Stimulated activated CD4-positive, alpha-beta T cell treated with anti-CD3 and anti-CD28 coated beads, TNF-alpha, amount 100 ng/mL, for 4 hours (primary cell): ENCODE measurements at places on chromosomes 12 and 14.

DNA sequence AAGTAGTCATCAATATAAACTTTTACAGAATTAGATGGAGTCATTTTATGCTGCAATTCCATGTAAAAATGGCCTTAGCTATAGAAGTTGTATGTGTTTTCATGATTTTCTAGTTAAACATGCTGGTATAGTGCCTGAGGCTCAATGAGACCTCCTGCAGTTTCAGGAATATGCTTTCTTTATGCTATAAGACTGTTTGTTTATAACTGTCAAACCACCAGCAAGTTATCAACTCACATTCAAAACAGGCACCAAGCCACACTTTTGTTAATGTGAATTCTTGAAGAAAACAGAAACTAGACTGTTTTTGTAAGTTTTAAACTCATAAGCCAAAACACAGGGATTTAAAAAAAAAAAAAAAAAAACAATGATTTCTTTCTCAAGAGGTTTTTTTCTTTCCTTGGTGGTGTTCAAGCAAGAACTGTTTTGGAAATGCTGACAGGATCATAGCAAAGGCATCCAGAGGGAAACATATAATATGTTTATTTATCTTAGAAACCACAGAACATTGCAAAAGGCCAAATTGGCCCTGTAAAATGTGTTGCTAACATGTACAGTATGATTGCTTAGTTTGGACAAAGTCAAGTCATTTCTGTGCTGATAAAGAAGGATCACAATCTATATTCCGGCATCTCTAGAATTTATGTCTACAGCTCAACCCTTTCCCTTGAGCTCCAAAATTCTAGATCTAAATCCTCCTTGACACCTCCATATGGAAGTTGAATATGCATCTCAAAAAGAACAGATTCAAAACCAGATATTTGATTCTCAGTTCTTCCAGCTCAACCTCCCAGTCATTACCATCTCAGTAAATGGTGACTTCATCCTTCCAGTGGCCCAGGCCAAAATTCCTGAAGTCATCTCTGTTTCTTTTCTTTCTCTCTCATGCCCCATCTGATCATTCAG is 29.0 kb upstream of the LUM start:
- no peak for DNase-seq

GRCh38 chr12:124684971-124685688 is 117.7 kb upstream of the NCOR2 start:
- no peak for DNase-seq

GRCh38 chr12:108696111-108696995 is 35.0 kb downstream of the CORO1C start:
- no peak for DNase-seq

- no peak for DNase-seq
Measured at GRCh38 chr12:70078161-70078560, 165.1 kb upstream of the CNOT2 start.

DNA sequence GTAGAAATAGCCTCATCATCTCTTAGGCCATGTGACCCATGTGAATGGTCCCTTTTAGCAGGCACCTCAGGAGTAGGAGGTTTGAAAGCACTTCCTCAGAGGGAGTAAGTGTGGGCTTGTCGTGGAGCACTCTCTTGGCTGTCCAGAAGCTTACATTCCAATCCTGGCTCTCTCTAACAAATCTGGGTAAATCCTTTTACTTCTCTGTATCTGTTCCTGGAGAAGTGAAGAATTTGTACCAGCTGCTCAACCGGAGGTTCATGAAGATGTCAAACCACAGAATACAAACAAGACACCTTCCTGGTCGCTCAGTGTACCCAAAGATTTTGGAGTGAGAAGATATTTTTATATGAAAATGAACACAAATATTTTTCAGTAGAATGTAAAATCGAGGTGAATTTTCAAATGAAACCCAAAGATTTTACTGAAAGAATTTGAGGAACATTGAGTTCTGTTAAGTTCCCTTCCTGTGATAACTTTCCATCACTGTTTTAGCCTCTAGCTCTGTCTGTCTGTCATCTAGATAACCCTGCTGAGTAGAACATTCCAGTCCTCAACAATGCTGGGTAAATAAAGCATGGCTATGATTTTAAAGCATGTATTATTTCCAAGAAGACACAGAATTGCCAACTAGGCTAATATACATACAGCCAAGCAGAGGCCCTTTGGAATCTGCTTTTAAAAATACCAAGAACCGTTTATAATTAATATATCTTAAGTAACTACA is 263.9 kb upstream of the RGS6 start:
- DNase-seq = no peak

DNA sequence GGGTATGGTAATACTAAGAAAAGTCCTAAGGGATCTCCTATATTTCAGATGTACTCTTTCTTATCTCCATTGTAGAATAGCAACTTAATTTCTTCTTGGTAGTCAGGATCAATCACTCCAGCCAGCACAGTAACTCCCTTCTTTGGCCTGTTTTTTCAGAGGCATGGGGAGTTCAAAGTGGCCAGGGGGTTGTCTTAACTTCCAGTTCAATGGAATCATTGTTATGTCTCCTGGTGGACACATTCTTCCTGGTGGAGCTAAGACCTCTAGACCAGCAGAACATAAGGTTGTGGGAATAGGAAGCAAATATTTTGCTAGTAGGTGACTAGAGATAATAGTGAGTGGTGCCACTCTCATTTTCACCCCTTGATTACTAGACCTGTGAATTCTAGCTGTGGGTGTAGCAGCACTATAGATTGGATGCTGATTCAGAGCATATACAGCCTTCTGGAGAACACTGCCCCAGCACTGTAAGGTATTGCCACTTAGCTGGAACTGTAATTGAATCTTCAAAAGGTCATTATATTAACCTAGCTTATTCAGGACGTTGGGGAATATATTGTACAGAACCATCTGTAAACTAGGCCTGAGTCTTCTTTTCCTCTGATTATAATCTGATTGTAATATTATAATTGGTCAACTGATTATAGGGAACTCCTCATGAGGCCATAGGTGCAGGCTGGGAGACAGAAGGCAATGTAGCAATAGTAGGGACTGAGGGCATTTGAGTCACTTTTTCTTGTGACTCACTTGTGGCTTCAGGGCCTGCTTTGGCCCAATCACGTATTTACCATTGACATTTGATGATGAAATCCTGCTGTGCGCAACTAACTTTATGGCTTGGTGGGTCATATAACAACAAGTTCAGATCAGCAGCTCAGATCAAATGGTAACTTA is 60.2 kb upstream of the ATP2B1 start:
- no peak for DNase-seq

GRCh38 chr12:113798552-113798951 is 167.6 kb downstream of the RBM19 start:
- DNase-seq = no peak

GRCh38 chr12:121284551-121285390 is 11.7 kb downstream of the CAMKK2 start:
- no peak for DNase-seq

- no peak for DNase-seq
Measured at GRCh38 chr12:52267266-52267665, 7.2 kb upstream of the KRT86 start.

- DNase-seq = no peak
Measured at GRCh38 chr14:98325761-98326160, 946.2 kb downstream of the BCL11B start.

DNA sequence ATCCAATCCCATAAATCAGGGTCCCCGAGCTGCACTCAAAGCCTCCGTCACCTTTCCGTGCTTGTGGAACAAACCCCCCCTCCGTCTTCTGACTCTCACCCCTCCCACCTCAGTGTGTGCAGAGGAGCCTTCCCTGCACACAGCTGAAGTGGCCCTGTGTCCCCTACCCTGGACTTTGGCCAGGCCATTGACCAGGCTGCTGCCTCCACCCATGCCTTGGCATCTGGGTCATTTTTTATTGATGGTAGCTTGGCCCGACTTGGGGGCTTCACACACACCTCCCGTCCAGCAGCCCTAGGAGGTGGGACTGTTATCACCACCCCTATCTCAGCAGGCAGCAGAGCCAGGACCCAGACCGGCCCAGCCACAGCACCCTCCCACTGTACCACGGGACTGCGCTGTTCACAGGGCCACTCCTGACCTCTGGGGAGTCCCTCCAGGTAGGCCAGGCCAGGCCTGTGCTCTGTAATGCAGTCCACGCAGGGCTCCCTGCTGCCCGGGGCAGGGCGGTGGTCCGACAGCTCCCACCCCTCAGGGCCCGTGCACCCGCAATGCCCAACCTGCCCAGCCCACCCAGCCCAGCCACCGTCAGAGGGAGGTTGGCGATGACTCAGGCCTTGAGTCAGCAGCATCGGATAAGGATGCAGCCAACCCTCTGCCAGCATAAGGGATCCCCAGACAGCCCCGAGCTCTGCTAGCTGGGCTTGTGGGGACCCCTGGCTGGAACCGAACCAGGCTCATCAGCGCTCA is 9.2 kb upstream of the INF2 start:
- no peak for DNase-seq

DNA sequence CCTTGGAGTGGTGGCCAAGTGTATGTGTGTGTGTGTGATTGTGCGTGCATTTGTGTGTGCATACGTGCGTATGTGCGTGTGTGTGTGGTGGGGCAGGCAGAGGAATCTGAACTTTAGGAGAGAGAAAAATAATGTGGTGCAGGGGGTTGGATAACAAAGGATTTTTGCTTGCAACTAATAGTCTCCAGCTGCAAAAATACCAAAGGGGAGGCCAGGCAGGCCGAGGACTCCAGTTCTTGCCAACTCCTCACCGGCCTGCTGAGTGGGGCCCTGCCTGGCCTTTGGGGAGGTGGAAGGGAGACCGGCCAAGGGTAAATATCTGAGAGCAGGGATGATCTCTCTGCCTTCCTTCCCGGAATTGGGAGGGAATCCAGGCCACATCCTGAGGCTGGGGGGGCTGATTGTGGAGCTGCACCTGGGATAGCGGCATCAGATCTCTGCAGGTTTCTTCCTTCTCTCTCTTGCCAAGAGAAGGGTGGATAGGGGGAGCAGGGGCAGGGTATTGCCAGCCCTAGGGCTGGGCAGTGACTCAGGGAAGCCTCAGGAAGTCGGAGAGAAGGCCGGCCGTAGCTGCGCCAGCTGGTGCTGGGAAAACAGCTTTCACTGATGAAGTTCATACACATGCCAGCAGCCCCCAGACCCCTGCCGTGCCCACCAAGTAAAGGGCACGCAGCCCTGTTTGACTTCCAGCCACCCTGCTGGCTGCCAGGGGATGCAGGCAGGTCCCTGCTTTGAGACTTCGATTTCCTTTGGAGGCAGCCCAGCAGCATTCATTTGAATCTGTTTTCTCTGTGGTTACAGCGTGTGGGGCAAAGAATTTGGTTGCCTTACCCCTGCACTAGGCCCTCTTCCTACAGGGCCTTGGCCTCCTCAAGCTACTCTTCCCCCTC is 4.6 kb upstream of the LRP1-AS start:
- DNase-seq = no peak

GRCh38 chr12:108403952-108404351 is 64.8 kb upstream of the CMKLR1 start:
- DNase-seq = no peak

GRCh38 chr12:52156757-52157565 is 34.9 kb downstream of the KRT80 start:
- peak; percentile 59 for DNase-seq

DNA sequence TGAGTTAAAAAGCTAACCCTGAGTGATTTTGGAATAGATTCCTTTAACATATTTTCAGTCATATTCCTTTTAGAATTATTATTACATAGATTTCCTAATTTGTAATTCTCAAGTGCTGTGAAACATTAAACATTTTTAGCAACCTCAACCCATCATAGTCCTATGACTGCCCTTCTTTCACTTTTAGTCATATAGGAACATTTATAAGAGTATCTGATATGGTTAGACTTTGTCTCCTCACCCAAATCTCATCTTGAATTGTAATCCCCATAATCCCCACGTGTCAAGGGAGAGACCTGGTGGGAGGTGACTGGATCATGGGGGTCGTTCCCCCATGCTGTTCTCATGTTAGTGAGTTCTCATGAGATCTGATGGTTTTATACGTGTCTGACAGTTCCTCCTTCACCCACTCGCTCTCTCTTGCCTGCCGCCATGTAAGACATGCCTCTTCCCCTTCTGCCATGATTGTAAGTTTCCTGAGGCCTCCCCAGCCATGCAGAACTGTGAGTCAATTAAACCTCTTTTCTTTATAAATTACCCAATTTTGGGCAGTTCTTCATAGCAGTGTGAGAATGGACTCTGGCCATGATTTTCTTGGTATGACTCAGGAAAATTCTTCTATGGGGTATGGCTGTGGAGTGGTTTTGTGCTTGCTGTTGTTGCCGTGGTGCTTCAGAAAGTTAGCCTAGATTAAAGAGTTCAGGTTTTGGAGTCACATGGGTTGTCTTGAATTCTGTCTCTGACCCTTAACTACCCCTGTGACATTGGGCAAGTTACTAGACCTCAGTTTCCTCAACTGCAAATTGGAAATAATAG is 83.9 kb downstream of the FUT8 start:
- DNase-seq = no peak

- DNase-seq = no peak
Measured at GRCh38 chr12:122276242-122276641, 9.9 kb upstream of the VPS33A start.

- no peak for DNase-seq
Measured at GRCh38 chr12:9773216-9773877, 12.6 kb upstream of the CD69 start.

- DNase-seq = no peak
Measured at GRCh38 chr14:40188006-40188405, 755.8 kb upstream of the FBXO33 start.

DNA sequence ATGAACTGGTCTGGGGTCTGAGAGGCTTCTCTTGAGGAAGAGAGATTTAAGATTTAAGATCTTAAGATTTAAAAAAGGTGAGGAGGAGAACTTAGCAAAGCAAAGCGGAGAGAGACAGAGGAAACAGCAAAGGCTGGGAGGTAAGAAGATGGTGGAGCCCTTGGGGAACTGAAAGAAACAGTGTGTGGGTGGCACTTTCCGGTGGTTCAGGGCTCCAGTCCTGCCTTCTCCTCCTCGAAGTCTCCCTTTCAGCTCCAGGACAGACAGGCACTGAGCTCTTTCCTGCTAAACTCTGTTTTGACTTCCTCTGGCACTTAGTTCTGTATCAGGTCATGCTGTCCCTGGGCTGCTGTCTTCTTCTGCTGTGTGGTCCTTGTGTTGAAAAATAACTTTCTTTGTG is 298.7 kb upstream of the SRRM4 start:
- DNase-seq = no peak

- DNase-seq = no peak
Measured at GRCh38 chr12:71157601-71158233, at the start of gene TSPAN8. TSS of gene TSPAN8 (minus strand) at chr12:71157999. CDS start at chr12:71157678, 321 bp downstream.

GRCh38 chr12:127970491-127970890 is 296.5 kb upstream of the TMEM132C start:
- DNase-seq = no peak

DNA sequence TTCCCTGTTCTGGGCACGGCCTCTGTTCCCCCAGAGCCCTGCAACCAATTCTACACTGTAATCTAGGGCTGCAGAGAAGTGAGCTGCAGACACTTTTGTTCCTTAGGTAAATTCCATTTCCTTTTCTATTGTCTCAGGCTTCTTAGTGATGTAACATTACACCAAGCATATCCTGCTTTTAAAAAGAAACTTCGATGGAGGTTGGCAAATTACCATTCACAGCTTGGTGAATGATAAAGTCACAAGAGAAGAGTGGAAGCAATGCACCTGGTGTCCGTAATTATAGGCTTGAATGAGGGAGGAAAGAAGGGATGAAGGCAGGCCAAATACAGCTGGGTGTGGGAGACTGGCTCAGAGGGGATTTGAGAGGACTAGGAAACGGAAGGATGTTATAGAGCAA is 68.6 kb downstream of the PPM1A start:
- DNase-seq = no peak

GRCh38 chr12:115194448-115194847 is 510.5 kb upstream of the TBX3 start:
- DNase-seq = no peak

GRCh38 chr12:23028158-23028802 is 403.3 kb downstream of the ETNK1 start:
- no peak for DNase-seq

- DNase-seq = no peak
Measured at GRCh38 chr14:53742233-53742620, 214.4 kb downstream of the BMP4 start.
